ENCODE measurements at places on chromosomes 7 and 10.

GRCh38 chr7:92888-93672 lies 99.3 kb upstream of the FAM20C start:
- DNase-seq: no peak

GRCh38 chr7:115475761-115476385 lies 554.0 kb downstream of the MDFIC start:
- DNase-seq: no peak

DNA sequence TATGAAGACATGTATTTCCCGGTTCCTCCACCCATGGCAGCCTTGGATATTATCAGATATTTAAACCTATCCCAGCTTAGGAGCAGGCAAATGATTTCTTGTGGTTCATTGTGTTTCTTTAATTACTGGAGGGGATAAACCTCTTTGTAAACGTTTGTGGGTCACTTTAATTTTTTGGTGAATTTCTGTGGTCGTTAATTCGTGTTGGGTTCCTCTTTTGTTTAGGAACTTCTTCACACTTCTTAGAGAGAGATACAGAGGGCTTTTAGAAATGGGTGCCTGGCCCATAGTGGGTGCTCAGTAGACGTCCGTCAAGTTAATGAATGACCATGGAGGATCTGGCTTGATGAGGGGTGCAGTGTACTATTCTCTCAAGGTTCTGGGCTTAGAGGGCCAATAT lies 27.2 kb upstream of the NUB1 start:
- DNase-seq: no peak

- DNase-seq: no peak
Observed at GRCh38 chr10:72639441-72639873, 13.6 kb upstream of the MICU1 start.

GRCh38 chr7:40244226-40244625 lies 109.4 kb downstream of the SUGCT start:
- no peak for DNase-seq

GRCh38 chr7:154841731-154842331 lies 161.1 kb downstream of the PAXIP1 start:
- no peak for DNase-seq

GRCh38 chr7:113128031-113128430 lies 9.7 kb upstream of the SMIM30 start:
- DNase-seq: no peak

DNA sequence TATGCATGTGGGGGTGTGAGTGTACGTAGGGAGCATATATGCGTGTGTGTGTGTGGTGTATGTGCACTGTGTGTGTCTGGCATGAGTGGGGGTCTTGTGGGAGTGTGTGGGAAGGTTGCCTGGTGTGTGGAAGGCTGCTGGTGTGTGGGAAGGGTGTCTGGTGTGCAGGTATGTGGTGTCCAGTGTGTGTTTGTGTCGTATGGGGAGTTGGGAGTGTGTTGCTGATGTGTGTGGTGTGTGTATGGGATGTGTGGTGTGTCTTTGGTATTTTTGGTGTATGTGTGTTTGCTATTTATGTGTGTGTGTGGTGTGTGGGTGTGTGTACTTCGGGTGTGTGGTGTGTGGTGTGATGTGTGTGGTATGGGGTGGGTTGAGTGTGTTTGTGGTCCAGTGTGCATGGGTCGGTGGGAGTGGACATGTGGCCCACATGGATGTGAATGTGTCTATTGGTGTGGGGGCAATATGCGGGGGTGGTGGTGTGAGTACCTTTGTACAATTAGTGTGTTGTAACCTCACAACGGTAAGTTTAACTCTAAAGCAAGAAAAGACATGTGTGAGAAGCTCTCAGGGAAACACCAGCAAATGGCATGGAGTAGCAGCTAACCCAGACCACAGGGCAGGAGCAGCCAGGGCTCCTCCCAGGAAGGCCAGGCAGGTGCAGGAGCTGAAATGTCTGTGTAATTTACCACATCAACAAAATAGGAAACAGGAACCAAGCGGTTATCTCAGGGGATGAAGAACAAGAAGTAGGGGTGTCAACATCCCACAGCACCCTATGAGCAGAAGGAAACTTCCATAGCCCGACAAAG lies 11.9 kb downstream of the ANTXRL start:
- no peak for DNase-seq

GRCh38 chr7:55786901-55787300 lies 75.7 kb downstream of the SEPTIN14 start:
- DNase-seq: no peak

DNA sequence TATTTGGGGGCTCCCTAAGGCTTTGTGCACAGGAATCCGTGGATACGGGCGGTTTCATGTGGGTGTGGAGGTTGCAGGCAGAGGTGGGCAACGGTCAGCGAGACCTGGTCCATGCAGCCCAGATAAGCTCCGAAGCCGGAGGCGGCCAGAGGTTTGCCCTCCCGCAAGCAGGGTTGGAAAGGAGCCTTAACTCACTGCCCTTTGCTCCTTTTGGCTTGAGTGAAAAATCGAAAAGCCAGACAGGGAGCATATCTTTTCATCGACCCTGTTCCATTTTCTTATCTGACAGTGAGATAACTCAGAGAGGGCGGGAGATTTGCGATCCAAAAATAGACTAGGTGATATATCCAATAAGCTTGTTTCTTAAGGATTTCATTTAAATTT lies 1.5 kb downstream of the GRM3 start:
- no peak for DNase-seq

DNA sequence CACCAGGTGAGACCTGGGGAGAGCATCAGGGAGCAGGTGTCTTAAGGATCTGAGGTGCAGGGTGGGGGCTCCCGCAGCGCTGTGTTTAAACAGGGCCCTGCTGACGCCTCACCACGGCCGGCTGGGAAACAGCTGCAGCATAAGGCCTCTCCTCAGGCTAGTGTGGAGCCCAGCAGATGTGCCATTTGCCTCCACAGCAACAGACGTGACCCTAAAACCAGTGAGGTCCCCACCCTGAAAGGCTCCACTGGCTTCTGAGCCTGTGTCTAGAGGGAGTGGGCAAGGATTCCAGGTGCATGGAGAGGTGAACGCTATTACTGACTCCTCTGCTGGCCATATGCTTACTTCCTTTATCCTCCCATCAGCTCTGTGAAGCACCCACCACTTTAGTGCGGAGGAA lies 47.8 kb downstream of the SYPL1 start:
- DNase-seq: no peak

DNA sequence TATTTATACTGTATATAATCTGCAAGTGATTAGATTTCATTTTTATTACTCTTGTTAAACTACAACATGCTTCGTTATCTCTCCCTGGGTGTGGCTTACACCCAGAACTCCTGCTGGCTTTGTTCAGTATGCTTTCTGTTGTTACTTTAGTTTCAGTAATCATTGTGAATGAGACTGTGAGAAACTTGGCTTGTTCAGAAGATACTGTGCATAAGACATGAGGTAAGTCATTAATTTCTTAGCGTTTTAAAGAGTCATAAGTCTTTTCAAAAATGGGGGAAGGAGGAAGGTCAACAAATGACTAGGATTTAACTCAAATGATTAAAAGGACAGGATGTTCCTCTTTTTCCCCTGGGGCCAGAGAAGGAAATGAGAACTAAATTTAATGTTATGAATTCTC lies 11.6 kb upstream of the ADD3 start:
- DNase-seq: no peak

DNA sequence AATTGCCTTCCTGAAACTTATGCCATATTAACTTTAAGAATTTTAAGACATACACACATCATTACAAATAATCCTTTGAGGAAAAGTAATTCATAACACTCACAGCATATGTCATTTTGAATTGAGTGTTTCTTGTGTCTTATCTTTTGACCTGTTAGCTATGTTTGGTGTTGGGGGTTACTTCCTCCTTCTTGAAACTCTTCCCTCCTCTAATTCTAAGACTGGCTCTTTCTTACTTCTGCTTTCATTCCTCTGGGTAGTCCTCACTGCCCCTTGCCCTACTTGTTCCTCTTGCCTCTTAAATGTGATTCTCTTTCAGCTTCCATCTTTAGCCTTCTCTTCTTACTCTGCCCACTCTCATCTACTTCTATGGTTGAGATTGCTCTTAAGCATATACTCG lies 28.3 kb upstream of the PIP4K2A start:
- DNase-seq: no peak

DNA sequence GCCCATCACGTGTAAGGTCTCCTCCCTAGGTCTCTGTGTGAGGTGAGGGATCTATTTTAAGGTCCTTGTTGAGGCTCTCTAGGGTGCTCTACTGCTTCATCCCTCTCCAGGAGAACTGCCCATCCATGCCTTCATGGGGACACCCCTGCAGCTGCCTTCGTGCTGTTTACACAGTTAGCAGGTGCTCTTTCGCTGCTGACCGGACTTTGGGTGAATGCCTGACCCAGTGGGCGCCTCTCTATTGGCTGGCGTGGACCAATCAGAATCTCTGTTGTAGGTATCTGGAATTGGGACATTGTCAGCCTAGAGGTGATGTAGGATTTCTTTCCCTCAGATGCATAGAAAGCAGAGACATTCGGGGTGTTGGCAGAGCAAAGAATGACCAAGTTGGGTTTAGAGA lies 38.7 kb upstream of the HMX3 start:
- DNase-seq: no peak

- peak; percentile 79 for DNase-seq
Observed at GRCh38 chr7:6446838-6447580, 745 bp downstream of the DAGLB start.

GRCh38 chr10:11522821-11523245 lies 88.6 kb downstream of the USP6NL start:
- no peak for DNase-seq

- no peak for DNase-seq
Observed at GRCh38 chr7:91310830-91311460, 46.7 kb downstream of the FZD1 start.

GRCh38 chr7:101681170-101682007 lies 52.3 kb upstream of the MYL10 start:
- DNase-seq: peak; percentile 69

GRCh38 chr7:109136893-109137292 lies 567.2 kb downstream of the DNAJB9 start:
- no peak for DNase-seq

DNA sequence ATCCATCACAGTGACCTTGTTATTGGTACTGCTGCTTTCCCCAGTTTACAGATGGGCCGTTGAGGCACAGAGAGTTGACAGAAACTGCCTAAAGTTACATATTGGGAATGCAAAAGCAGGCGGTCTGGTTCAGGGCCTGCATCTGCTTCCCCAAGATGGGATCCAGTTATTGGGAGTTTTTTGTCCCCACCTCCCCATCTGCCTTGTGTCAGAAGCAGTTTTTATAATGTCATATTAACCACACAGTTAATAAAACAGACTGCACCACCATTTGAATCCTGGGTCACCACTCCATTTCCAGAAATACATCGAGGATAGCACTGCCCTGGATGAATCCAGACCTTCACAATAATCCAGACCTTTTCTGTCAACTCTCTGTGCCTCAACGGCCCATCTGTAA lies 67.9 kb downstream of the CELF2 start:
- DNase-seq: no peak

DNA sequence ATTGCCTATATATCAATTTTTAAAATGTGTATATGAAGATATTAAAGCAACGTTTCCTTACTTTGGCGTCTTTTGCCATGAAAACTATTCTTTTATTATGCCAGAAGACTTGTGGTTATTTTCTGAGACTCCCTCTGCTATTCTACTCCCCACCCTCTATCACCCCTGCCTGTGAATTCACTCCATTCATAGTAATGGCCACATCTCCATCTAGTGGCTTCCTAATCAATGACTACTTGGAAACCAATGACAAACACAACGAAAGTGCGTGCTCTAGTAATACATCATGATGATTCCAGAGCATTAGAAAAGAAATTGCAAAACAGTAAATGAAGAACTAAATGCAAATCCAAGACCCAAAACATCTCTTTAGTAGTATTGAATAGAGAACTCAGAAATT lies 186.7 kb upstream of the HGF start:
- DNase-seq: peak; percentile 16

DNA sequence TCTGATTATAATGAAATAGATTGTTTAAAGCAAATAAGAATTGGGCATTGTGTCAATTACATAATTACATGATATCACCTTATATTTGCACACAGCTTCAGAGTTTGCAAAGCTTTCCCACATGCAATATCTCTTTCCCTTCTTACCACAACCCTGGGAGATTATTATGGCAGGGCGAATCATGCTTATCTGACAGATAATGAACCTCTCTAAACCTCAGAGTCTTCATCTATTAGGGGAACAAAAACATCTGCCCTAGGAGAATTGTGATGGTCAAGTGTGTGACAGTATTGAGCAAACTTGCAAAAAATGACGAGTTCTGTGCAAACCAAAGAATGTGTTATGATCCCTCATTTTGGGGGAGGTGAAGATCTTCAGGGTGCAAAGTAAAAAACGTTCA lies 90.0 kb downstream of the MYOF start:
- no peak for DNase-seq

DNA sequence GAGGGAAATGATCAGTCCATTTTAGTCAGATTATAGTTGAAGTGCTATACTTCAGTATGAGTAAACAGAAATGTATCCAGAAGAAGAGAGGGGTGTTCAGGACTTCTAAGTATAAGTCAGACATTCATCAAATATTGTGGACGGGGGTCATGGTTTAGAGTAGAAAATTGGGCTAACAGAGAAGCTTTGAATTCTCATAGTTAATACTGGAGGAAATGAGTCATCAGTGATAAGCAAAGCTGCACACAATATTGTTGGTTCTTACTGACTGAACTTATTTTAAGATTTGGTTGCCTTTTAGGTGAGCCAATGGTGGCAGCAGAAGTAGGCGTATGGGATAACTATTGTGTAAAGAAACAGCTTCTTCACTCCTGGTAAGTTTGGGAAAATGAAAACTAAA lies 1.7 kb upstream of the SUMF2 start:
- no peak for DNase-seq

DNA sequence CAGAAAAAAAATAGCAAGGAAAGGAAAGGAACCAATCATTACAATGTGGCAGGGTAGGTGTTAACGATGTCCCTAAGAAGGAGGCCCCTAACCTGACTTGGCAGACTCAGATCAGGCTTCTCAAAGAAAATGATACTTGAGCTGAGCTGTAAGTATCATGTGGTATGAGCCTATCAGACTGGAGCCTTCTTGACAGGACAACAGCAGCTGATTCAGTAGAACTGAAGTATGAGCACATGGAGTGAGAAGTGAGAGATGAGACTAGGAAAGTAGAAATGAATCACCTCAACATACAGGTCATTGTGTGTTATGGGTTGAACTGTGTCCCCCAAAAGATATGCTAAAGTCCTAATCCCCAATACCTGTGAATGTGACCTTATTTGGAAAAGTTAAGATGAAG lies 66.3 kb downstream of the MTERF1 start:
- DNase-seq: no peak

- DNase-seq: peak; percentile 93
Observed at GRCh38 chr7:76318488-76319353, 16.2 kb downstream of the HSPB1 start.

DNA sequence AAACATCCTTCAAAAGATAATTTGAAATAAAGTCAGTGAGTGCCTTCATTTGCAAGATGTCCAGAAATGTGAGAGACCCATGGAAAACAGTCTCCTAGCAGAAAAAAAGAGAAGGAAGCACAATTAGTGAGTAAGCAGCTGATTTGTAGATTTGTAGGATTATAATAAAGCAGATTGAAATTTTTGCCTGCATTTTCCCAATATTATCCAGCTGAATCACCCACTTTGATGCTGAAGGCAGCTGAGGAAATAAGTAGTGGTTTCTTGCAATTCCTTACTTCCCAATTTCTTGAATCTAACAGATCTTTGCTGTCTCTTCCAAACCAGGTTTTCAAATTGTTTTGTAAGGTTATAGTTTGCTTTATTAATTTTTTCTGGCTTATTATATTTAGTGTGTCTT lies 181.4 kb downstream of the GNAT3 start:
- DNase-seq: no peak

GRCh38 chr10:90591629-90592028 lies 266.2 kb downstream of the HTR7 start:
- no peak for DNase-seq
